ENCODE measurements at places on chromosomes 3 and 15.

DNA sequence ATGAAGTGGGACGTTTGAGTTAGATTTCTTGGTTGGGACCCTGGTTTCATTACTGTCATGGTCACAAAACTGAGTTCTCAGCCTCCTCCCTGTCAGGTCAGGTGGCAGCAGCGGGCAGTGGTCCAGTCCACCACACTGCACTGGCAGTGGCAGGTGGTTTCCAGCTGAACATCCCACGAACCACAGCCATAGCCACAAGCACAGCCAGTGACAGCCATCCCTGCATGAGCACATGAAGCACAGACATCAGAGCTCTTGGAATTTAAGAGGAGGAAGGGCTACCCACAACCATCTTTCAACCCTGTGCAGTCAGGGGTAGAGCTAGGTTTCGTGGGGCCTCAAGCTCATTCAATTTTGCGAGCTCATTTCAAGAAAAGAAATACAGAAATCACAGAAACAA lies 1.5 kb downstream of the RETNLB start:
- DNase-seq: no peak

GRCh38 chr3:111998636-111999483 lies at the start of gene TAGLN3:
TSS of gene TAGLN3 (plus strand) at chr3:111998922. CDS start at chr3:111999423, 501 bp downstream.
- DNase-seq: no peak

DNA sequence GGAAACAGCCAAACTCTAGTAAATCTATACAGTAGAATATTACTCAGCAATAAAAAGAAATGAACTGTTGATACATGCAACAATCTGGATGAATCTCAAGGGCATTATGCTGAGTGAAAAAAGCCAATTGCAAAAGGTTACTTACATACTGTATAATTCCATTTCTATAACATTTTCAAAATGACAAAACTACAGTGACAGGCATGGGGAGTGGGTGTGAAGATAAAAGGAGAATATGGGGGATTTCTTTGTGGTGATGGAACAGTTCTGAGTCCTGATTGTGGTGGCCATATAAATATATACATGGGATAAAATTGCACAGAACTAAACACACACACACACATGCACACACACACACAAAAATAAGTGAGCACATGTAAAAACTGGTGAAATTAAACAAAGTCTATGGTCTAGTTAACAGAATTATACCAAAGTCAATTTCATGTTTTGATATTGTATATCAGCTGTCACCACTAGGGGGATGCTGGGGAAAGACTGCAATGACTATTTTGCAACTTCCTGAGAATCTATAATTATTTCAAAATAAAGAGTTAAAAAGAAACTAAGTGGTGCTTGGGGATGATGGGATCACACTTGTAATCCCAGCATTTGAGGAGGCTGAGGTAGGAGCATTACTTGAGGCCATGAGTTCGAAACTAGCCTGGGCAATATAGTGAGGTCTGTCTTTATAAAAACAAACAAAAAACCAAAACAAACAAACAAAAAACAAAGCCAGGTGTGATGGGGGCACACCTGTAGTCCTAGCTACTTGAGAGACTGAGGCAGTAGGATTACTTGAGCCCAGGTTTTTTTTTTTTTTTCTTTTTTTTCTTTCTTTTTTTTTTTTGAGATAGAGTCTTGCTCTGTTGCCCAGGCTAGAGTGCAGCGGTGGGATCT lies 66.0 kb downstream of the SPTSSB start:
- no peak for DNase-seq

- DNase-seq: no peak
Observed at GRCh38 chr3:149476225-149476624, 1.7 kb downstream of the TM4SF4 start.

Data from retinal pigment epithelial cell (primary cell).